ENCODE measurements at places on chromosomes 2 and 18.

DNA sequence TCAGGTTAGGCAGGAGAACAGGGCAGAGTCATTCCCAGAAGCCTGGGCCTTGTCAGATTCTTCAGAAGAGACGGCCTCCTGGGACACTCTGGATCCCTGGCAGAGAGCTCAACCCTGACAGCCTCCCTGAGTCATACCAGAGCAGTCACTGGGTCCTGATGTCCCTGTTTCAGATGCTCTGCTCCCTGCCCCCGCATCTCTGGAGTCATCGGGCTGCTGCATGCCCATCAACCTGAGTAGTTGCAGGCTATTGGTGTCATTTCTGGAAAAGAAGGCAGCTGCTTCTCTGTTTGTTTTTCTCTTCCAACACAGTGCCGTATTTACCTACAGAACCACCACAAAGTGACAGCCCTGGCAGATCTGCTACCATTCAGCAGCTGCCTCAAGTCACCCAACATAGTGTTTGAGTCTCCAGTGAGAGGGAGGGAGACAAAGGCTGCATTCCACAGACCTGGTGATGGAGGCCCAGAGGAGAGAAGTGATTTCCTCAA is 145.1 kb downstream of the B3GNT2 start:
- DNase-seq: peak; percentile 25

DNA sequence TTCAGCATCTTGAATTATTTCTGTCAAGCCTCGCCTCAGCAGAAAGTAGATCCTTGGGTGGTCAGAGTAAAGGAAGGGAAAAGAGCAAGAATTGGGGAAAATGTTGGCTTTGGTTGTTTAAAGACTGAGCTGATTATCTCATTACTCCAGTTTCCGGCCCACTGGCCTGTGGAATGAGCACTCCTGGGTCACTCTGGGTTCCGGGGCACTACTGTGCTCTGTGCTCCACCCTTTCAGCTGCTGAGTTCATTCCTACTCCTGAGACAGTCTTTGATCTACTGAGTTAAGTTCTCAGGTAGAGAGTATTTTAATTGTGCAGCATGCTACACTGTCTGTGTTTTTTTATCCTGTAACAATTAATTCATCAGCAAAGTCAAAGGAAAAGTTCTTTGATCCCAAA is 427.7 kb downstream of the CDH2 start:
- no peak for DNase-seq

- peak; percentile 32 for DNase-seq
These were observed 6.3 kb downstream of the C2orf81 start for GRCh38 chr2:74414881-74415761.

DNA sequence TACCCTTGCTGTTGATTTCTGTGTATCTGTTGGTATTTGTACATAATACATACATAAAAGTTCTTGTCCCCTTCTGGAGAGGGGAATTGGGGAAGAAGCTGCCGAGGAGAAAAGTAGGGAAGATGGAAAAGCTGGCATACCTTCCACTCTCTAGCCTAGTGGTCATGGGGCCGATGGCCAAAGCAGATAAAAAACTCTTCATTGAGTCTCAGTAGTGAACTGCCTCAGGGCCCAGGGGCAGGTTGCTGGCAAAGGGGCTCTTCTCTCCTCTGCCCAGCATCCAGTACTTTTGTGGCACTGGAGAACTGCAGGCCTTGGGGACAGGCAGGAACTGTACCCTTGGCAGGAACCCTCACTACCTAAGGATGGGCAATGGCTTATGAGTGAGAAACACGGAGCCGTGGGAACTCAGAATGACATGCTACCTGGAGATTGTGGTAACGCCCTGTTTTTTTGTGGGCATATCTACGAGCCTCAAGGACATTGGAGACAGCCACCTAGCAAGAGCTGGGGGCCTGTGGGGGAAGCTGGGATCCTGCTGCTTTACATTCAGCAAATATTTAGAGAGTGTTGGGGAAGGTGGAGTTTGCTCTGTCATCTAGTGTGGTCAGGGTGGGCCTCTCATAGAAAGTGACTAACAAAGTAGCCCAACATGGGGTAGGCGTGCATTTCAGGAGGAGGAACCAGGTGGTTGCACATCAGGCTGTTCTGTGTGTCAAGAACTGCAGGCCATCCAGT is 22.6 kb upstream of the ITGB6 start:
- DNase-seq: no peak

DNA sequence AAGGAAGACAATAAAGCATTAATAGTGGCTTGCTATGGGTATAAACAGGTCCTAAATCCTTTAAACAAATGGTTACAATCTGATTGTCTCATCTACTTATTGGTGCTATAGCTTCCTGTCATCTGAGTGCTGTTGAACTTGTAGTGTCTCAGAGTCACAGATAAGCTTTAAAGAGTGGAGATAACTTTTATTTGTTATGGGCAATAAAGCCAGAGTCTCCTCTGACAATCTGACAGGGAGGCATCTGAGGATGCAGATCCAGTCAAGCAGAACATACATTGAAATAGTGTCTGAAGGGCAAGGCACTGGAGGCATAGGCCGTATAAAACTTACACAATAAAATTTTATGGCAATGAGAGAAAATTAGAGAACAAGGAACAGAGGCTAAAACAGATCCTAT is 1132.4 kb upstream of the CDH2 start:
- DNase-seq: no peak

DNA sequence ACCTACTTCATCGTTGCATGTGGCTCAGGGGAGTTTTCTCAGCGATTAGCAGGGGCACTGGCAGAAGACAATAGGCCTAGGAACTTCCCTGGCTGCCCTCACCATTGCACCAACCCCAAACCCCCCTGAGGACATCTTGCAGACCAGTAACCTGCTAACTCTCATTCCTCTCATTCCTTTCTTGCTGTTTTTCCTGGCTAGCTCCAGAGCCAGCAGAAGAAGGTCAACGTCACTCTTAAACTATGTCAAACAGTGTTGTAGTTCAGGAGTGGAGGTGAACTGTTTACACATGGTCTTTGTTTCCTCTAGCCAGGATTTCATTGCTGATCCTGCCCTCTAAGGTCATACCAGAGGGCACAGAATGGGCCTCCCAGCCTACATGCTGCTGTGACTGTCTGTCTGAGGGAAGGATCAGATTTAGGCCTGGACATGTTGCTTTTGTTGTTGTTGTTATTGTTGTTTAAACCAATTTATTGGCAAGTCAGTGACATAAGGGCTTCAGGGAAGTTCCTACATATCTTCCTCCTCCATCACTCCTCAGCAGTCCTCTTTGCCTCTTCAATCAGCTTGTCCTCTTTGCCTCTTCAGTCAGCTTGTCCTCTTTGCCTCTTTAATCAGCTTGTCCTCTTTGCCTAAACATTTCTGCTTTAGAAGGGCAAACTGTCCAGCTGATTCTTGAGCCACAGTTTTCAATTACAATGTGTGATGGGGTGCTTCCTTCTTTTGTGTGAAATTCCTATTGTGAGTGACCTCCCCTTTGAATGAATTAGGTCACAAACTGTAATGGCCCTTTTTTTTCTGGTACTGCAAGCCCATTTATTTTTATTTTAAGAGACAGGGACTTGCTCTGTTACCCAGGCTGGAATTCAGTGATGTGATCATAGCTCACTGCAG is 471.9 kb upstream of the TNP1 start:
- peak; percentile 94 for DNase-seq

DNA sequence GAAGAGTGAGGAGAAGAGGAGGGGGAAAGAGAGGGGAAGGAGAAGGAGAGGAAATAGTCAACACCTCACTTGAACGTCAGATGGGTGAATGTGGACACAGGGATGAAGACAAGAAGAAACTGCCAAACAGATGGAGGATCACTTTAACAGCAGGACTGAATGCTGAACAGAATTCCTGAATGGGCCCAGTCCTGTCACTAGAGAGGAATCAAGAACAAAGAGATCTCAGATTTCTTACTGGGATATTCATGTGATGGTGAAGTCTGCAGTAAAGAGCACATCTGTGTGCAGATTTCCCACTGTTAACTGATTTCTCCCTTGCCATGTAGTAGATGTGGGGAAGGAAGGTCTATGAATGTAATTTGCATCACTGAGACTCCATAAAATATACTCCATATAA is 135.4 kb downstream of the L3MBTL4 start:
- no peak for DNase-seq

- no peak for DNase-seq
These were observed 7.7 kb downstream of the DNMT3A start for GRCh38 chr2:25333981-25334380.

- no peak for DNase-seq
These were observed 7.3 kb upstream of the CNDP2 start for GRCh38 chr18:74488864-74489263.

DNA sequence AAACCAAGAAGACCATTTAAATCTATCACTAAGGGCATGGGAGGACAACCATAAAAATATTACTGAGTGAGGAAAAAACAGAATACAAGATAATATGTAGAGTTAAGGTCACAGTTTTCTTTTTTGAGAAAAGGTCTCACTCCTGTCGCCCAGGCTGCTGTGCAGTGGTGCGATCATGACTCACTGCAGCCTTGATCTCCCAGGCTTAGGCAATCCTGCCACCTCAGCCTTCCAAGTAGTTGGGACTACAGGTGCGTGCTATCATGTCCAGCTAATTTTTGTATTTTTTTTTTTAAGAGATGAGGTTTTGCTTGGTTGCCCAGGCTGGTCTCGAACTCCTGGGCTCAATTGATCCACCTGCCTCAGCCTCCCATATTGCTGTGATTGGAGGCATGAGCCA is 24.0 kb downstream of the POLR1A start:
- no peak for DNase-seq

DNA sequence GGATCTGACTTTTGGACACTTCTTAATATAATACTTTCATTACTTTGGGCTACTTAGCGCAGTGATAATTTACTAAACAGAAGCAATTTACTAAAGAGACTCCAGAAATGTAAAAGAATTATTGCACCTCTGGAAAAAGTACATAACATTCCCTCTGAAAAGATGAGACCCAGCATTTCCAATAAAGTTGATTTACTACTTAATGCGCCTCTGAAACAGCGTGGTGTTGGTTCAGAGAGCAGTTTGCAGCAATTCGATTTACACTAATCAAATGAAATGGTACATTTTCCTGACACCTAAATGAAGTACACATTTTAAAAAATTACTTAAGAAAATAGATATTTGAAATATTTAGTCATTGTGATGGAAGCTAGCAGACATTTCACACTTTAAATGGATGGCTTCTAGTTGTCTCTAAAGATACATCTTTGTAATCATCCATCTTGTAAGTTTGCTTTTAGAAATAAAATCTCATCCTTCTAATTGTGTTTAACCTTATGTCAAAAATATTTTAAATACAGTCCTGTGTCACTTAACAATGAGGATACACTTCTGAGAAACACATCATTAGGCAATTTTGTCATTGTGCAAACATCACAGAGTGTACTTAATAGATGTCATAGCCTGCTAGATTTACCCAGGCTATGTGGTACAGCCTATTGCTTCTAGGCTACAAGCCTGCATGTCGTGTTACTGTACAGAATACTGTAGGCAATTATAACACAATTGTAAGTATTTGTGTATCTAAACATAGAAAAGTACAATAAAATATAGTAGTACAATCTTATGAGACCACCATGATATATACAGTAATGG is 284.6 kb upstream of the UBE2E3 start:
- DNase-seq: no peak

DNA sequence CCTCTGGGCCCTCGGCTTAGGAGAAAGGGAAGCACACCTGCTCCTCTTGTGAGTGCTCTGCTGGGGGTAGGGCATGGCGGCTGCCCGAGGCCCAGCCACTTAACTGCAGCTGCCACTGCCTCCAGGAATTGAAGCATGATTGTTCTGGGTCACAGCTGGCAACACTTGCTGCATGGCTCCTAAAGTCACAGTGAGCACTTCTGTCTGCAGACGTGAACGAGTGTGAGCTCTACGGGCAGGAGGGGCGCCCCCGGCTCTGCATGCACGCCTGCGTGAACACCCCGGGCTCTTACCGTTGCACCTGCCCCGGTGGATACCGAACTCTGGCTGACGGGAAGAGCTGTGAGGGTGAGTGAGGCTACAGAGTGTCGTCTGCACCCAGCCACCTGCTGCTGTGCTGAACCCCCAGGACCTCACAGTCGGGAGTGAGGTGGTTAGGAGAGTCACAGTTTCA is 44.4 kb downstream of the FBLN7 start:
- no peak for DNase-seq

DNA sequence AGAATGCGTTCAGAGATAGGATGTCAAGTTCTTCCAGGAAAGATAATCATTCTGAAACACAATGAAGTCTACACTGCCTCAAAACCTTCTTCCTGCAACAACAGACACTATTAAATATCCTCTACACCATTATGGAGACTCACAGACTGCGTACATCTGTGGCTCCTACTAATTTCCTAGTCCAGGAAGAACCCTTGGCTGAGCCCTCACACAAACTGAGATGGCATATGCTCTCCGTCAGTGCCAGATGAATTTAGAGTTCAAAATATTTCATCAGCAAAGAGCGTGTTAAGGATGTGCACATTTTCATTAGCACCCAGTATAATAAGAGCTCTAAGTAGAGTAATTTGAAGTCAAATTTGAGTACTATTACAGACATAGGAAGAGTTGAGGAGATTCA is 117.2 kb downstream of the TCF4 start:
- no peak for DNase-seq

DNA sequence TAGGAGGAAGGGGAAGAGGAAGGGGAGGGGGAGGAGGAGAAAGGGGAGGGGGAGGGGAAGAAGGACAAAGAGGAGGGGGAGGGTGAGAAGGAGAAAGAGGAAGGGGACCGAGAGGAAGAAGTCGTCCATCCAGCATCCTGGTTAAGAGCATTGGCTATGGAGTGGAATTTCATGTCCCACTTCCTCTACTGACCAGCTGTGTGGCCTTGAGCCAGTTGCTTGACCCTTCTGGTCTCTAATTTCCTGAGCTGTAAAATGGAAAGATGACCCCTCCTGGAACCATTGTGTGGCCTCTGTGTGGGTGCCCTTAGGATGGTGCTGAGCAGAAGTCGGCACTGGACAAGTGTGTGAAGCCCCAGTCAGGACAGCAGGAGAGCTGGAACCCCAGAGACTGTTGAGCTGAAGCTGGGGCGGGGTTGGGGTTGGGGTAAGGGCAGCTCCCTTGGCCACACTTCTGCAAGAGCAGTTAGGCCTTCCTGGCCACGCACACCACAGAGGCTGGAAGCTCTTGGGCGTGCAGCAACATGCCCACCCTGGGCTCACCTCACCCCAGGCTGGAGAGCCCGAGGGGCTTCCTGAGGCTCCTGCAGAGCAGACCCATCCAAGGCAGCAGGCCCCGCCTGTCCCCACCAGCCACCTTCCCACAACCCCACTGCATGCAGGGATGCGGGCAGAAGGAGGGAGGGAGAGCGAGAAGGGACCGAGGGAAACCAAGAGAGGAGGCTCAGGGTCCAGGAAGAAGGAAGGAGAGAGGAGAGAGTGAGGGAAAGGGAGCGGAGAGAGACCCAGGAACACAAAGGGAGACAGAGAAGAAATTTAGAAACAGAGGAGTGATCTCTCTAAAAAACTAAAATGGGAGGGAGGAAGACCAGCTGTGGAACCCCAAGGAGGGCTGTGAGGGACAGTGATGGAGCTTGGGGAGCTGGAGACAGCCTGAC is 16.2 kb downstream of the ADRA2B start:
- DNase-seq: no peak

GRCh38 chr2:207315131-207315530 is 149.4 kb upstream of the KLF7 start:
- DNase-seq: no peak
